ENCODE measurements at places on chromosomes 7 and 10.
A peak's percentile ranks its signal among the peaks of the same experiment; 100 is the strongest.

DNA sequence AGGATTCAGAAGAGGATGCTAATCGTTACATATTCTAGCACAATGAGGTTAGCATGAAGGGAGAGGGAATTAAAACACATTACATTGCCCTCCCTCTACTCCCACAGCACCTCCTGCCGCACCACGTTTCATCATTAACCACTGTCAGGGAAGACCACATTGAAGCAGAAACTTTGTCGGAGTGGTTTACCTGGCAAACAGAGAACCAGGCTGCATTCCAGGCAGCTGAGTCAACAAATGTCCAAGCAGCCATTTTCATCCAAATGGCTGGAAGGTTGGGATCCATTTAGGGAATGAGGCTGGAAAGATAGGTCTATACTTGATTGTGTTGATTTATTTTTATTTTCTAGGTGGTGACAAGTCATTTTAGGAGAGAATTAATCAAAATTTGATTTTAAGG is 273.6 kb downstream of the DYNC1I1 start:
- DNase-seq = no peak

- DNase-seq = no peak
Observed at GRCh38 chr7:101650579-101651081, 21.5 kb upstream of the MYL10 start.

- no peak for DNase-seq
Observed at GRCh38 chr7:45278763-45279398, 121.3 kb downstream of the RAMP3 start.

DNA sequence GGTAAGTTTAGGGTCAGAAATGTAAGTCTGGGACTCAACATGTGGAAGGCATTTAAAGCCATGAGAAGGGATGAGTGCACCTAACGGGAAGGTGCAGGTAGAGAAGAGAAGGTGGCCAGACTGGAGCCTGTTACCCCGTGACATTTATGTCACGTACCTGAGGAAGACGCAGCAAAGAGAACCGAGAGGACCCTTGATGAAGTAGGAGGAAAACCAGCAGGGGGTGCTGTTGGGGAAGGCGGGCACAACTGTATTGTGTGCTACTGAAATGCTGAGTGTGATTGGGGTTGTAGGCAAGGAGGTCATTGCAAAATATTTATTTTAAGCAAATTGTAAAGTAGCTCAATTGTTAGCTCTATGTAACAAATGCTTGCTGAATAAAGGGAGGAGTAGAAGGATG is 338.2 kb upstream of the PRKCQ start:
- DNase-seq = peak; percentile 44

DNA sequence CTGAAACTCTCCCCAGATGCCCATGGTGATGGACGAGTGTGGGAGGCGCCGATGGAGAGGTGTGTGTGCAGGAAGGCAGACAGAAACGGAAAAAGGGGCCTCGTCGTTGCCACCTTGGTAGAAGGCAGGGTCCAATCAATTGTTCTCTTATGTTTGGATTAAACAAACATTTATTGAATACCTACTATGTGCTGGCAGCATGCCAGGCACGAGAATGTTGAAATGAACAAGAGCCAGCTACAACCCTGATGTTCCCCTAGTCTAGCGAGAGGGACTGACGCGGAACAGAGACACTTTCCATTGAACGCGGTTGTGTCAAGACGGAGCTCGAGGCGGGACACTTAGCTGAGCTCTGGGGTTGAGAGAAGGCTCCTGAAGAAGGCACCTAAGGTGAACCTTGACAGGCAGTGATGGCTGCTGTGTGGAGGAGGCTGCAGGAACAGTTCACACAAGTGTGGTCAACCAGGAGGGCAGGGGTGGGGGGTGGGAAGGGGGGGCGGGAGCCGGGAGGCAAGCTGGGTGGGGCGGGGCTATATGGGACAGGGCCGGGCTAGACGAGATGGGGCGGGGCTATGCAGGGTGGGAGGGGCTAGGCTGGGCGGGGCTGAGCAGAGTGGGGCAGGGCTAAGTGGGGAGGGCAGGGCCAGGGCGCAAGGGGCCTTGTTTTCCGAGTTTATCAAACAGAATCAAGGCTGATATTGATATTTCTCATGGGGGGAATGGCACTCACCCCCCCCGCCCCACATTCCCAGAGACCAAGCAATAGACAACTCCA is 181.0 kb downstream of the GATA3 start:
- DNase-seq = no peak

GRCh38 chr7:18343047-18343446 is 152.5 kb upstream of the HDAC9 start:
- no peak for DNase-seq

DNA sequence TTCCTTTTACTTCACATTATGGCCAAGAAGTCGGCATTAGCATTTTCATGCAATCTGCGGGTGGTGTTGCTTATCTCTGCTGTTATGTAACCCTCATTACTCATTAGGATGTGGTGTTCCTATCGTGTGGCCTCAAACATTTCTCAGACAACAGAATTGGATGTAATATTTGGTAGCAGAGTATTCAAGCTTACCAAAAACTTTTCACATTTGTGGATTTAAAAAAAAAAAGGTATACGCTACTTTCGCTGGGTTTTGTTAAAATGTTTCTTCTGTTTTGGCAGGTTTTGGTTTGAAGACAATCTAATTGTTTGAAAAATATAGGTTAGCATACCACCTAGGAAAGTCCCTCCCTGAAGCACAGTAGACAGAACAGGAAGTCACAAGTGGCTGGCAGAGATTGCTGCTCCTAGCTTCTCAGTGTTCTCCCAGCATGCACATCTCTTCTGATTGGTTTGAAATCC is 128.8 kb downstream of the GATA3 start:
- no peak for DNase-seq

- no peak for DNase-seq
Observed at GRCh38 chr10:20835335-20835734, 61.8 kb downstream of the NEBL start.

- DNase-seq = no peak
Observed at GRCh38 chr7:112159351-112159750, 46.8 kb downstream of the DOCK4 start.

- no peak for DNase-seq
Observed at GRCh38 chr10:35089611-35090161, 455 bp downstream of the CUL2 start.

DNA sequence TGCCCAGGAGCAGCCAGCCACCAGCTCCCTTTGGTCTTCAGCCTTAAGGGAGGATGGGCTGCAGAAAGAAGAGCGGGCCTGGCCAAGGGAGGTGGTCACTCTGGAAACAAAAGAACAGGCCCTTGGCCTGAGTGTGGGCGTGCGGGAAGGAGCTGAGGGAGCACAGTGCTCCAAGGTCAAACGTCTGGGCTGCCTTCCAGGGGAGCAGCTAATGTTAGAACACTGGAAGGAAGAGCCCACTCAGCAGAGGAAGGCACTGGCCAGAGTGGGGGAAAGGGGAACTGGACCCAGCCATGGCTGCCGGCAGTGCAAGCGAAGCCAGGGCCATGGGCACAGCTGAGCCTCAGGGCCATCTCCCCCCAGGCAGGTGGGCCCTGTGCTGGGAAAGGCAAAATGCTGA is 42.7 kb downstream of the FAM53B start:
- DNase-seq = no peak

GRCh38 chr10:100655760-100656421 is 89.5 kb upstream of the PAX2 start:
- no peak for DNase-seq

DNA sequence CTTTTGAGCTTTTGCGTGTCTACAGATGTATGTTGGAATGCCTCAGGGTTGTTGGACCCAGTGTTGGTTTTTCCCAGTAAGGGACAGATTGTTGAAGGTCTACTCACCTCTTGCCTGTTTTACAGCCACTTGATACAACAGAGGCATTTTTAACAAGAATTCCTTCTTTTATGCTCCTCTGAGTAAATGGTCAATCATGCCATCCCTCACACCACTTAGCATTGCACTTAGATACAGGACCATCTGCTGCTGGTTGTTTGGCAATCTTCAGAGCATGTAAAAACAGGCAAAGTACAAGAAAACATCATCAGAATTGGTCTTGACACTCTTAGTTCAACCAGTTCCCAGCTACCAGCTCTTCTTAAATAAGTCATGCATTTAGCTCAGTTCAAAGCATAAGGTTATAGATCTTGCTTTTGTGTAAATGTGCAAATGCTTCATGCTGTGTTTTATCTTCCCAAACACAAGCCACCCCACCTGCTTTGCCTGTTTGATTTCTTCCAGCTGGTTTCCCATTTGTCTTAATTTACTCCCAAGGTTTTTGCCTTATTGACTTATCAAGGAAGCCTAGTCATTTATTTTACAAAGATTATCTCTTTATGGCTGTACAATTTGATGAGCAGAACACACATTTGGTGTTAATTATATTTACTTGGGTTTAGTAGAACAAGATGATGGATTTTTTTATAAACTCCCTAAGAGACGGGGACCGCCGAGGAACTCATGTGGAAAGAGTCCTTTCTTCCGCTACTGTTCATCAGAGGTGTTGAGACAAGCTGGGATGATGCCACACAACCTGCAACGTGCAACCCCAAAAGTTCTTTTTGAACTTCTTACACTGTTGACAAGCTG is 136.6 kb downstream of the AHR start:
- DNase-seq = no peak

DNA sequence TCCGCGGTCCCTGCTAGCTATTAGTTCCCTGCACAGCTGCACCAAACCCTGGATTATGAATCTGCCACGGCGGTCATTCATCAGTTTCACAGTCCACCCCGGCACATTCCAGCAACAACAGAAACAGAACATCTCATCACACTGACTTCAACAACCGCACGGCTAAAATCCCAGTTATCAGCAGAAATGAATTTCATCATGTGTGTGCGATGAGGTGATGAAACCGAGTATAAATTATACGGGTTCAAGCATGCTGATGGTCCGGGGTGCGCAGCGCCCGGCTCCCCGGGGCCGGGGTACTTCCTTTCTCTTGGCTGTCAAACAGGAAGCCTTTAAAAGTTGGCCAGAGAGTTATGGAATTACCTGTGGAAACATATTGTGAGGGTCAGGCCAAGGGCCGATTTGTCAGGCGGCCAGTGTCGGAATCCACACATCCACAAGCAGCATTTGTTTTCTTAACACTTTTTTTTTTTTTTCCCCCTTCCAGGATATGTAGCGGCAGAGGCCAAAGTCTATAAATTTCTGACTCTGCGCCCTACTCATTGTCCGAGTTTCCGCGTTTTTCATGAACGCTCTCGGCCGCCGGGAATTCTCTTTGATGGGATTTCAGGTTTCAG is 420.9 kb upstream of the MGMT start:
- DNase-seq = no peak

DNA sequence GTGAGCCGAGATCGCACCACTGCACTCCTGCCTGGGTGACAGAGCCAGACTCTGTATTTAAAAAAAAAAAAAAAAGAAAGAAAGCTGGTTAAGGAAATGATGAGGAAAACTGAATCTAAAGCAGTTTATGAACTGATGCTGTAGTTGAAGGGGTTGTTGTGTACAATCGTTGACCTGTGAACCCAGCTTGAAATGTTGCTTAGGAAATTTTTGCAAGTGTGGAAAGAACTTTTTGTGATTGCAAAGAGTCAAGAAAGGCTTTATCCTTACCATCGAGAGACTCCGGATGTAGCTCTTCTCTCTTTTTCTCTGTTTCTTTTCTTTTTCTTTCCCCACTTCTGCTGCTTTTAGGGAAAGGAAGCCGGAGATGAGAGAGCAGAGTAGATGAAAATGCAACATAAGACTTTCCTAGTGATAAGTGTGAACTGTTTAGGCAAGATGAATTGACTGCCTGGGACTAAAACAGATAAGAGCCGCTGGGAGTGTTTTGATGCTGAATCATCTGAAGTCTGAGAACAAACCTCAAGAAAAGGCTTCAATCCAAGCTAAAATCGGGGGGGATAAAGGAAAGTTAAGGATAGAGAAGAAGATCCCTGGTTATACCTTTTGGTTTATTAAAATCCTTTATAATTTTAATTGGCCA is 69.0 kb downstream of the TAF3 start:
- DNase-seq = no peak

GRCh38 chr7:134890246-134891240 is 95.8 kb upstream of the AGBL3 start:
- no peak for DNase-seq

- no peak for DNase-seq
Observed at GRCh38 chr7:108488768-108489538, 32.7 kb upstream of the NRCAM start.

GRCh38 chr7:90586091-90586490 is 10.0 kb upstream of the CDK14 start:
- DNase-seq = no peak

DNA sequence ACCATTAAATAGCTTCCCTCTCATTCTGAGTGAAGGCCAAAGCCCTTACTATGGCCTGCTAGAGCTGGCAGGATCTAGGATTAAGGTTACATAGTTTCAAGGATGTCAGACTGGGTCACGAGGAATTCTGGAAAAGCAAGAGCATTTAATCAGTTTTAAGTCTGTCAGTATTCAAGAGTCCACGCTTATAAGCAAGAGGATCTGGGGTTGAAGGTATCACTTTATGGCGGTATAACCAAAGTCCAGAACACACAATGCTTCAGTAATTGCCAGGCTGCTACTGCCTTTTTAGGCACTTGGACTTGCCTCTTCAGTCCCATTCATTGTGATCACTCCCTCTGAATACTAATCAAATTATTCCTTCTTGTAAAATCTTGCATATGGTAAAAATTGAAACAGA is 101.0 kb downstream of the HBP1 start:
- no peak for DNase-seq

DNA sequence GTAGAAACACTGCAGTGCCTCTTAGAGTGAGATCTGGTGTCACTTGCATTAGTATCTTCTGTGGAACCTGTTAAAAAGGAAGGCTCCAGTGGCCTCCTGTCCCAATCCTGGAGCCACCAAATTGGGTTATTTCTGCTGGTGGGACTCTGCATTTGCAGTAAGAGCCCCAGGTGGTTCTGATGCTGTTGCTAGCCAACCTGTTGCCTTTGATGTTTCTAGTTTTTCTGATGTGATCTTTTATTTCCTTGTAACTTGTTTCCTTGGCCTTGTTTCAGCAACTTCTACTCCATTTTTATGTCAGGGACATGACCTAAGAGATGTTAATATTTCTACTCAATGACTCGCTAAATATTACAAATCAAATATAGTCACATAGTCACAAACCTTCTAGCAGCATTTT is 12.5 kb upstream of the STN1 start:
- DNase-seq = no peak

GRCh38 chr10:32865170-32865569 is 92.9 kb downstream of the ITGB1 start:
- no peak for DNase-seq

DNA sequence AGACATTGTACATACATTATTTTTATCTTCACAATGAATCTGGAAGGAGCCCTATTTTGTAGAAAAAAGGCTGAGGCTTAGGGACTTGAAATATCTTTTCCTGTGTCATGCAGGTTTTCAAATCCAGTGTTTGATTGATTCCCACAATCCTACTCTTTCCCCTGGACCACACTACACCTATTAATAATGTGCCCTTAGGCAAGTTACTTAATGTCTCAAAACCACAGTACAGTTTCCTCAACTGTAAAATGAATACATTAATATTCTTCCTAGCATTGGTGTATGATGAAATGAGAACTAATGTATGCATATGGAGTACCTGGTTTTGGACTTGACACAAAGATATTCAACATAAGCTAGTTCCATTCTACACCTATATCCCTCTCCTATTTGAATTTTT is 313.3 kb upstream of the SP8 start:
- no peak for DNase-seq
